ENCODE measurements at places on chromosomes 1 and 21.
A peak's percentile ranks its signal among the peaks of the same experiment; 100 is the strongest.

DNA sequence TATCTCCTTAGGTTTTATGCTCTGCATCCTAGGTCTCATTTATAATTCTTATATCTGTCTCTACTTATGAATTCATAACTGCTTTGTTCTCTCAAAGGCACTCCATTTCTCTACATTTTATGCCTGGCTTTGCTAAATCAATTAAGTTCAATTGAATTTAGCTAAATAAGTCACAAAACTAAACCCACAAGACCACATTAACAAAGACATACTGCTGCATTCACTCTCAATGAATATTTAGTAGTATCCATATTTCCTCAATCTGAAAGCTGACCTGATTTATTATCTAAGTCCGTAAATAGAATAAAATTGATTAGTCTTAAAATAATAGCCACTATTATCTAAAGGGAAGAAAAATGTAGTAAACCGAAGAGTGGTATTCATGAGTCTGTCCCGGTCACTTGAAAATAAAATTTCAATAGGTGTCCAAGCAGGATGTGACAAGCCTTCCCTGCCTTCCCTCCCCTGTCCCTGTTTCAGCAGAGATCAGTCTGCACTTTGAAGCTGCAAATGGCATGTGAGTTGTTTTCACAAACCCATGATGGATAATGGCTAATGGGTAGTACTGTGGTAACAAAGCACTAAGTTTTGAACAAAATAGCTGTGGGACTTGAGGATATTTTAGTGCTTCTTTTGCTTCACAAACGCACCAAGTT, 295.0 kb upstream of the NCAM2 start:
- no peak overlapping the region for H3K27ac ChIP-seq
- peaks cover 4% of the 10 kb centered on the region for H3K36me3 ChIP-seq
- peaks cover 16% of the 10 kb centered on the region for H3K4me1 ChIP-seq

- no peaks in the 10 kb centered on the region for H3K27me3 ChIP-seq
- peak overlapping the region; percentile 78 for H3K27ac ChIP-seq
- peak overlapping the region; percentile 73 for H3K4me3 ChIP-seq
- H3K4me1 ChIP-seq = peaks cover 46% of the 10 kb centered on the region
These were observed 34.9 kb downstream of the GPR3 start for GRCh38 chr1:27427329-27427728.

DNA sequence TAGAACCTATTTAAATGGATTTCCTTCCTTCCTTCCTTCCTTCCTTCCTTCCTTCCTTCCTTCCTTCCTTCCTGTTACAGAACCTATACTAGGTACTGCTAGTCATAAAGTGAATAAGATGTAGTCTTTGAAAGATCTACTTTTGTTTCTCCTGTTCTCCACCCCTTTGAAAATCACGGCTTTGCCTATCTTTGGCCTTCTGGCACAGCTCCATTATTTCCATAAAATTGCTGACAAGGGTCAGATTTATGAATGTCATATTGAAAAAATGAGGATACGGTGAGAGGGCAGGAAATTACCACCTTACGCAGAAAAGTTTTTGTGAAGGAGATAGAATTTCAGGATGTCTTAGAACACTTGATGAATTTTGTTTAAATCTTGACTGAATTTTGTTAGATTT, 18.1 kb upstream of the HMCN1 start:
- H3K4me3 ChIP-seq = no peak overlapping the region
- peaks cover 4% of the 10 kb centered on the region for H3K27me3 ChIP-seq
- no peaks in the 10 kb centered on the region for H3K36me3 ChIP-seq
- DNase-seq = no peak

DNA sequence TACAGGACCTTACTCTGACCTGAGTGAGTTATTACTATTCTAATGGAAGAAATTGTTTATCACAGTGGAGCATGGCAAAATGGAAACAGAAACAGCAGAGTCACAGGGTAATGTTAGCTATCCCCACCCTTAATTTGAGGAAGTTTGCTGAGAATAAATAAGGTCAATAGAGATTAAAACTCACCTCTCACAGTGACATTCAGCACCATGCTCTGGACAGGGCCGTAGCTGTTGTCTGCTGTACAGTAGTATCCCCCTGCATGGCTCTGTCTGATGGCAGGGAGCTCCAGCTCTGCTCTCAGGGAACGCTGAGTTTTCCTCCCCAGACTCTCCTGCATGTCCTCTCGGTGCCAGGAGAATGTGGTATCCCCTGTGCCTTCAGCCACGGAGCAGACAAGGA, 11.9 kb downstream of the FCRL4 start:
- no peaks in the 10 kb centered on the region for H3K4me1 ChIP-seq
- H3K4me3 ChIP-seq = no peak overlapping the region
- no peak for DNase-seq
- no peak overlapping the region for H3K27ac ChIP-seq

GRCh38 chr1:183633676-183634343, 1.8 kb downstream of the ARPC5 start:
- H3K27me3 ChIP-seq = peaks cover 19% of the 10 kb centered on the region
- peak overlapping the region; percentile 82 for H3K27ac ChIP-seq
- peak overlapping the region; percentile 99 for H3K4me3 ChIP-seq
- no peak for DNase-seq
- peaks cover 17% of the 10 kb centered on the region for H3K36me3 ChIP-seq
- peaks cover 34% of the 10 kb centered on the region for H3K4me1 ChIP-seq

DNA sequence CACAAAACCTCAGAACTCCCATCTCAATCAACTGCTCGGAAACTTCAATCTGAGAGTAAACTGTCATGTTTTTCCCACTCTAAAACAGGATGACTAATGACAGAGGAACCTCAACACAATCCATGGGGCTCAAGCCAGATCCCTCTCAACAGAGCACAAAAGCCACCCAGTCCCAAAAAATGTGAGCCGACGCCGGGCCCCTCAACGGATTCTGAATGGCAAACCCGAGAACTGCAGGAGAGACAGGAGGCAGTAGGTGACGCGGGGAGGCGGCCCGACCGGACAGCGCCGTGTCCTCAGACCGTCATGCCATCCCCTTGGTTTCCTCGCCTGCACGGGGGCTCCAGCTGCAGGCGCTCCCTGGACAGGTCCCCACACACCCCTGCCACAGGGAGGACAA, 53.4 kb downstream of the SSBP3 start:
- DNase-seq = no peak
- peaks cover 9% of the 10 kb centered on the region for H3K36me3 ChIP-seq
- H3K27ac ChIP-seq = no peak overlapping the region
- H3K4me3 ChIP-seq = no peak overlapping the region
- no peaks in the 10 kb centered on the region for H3K27me3 ChIP-seq

DNA sequence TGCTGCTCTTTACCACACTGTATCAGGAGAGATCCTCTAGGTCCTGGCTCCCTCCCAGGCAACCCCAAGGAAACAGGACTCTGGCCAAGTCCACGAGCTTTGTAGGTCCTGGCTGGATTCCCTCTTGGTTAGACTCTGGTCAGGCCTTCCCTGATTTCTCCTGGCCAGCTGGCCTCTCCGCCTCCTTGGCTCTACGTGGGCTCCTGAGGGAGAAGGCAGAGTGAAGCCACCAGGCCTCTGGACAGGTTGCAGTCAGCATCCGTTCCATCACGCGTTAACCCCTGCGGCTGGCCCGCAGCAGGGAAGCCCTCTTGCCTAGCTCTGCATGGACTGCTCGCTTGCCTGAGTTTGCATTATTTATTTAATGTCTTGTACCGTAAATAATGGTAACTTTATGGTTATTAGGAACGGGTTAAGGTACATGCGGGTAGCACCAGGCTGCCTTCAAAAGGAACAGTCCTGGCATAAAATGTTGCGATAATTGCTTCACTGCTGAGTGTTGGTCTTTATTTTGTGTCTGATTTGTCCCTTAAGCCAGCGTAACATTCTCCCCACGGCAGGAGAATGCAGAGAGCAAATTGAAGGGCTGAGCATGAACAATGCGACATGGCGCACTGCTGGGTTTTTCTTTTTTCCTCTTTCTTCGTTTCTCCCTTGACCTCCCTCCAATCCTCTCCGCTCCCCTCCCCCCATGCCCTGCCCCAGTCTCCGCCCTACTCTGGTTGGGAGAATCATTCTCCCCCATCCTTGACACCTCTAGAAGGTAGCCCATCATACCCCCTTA, 100.3 kb downstream of the RNF220 start:
- peaks cover 32% of the 10 kb centered on the region for H3K27me3 ChIP-seq
- H3K36me3 ChIP-seq = no peaks in the 10 kb centered on the region
- DNase-seq = no peak
- no peak overlapping the region for H3K27ac ChIP-seq
- peaks cover 37% of the 10 kb centered on the region for H3K4me1 ChIP-seq

GRCh38 chr1:110338309-110338885, 780 bp upstream of the RBM15 start:
- DNase-seq = peak; percentile 94
- no peaks in the 10 kb centered on the region for H3K27me3 ChIP-seq
- H3K4me1 ChIP-seq = peaks cover 29% of the 10 kb centered on the region
- no peak overlapping the region for H3K27ac ChIP-seq
- no peak overlapping the region for H3K4me3 ChIP-seq
- peaks cover 15% of the 10 kb centered on the region for H3K36me3 ChIP-seq

DNA sequence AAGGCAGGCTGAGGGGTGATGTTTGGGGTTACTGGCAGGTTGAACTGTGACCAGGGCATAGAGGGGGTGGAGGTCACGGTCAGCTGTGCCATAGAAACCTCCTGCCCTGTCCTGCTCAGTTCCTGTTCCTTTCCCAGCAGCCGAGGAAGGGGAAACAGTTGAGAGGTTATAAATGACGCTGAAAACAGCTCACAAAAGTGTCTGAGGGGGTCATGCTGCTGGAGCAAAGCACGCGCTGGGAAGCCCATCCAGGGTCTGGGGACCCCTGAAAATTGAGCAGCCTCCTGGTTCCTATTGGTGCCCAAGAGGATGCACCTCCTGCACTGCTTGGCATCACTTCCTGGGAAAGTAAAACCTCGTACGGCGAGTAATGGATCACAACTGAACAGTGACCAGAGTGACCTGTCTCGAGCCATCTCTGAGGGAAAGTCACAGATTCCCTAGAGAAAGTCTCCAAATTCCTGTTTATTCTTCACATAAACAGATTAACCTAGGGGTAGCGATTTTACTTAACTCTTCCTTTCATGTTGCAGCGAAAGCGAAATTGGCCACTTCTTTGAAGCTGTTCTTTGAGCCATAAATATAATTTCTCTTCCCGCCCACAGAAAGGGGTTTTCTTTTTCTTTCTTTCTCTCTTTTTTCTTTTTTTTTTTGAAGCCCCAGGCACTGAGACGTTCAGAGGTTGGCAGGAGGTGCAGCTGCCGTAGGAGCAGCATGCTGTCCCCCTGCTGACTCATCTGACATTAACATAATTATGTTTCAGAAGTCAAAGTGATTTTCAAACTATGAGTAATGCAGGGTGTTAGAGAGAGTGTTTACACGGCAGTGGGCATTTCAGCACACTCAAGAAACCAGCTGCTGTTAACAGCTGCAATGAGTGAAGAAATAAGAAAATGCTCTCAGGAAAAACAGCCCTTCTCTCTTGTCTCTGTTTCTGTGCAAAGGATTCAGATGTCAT, 41.8 kb upstream of the ATF3 start:
- H3K4me3 ChIP-seq = peak overlapping the region; percentile 87
- peaks cover 23% of the 10 kb centered on the region for H3K4me1 ChIP-seq
- no peaks in the 10 kb centered on the region for H3K27me3 ChIP-seq
- H3K27ac ChIP-seq = peak overlapping the region; percentile 94

GRCh38 chr1:181344091-181344490, 139.2 kb upstream of the CACNA1E start:
- H3K4me1 ChIP-seq = no peaks in the 10 kb centered on the region
- H3K27me3 ChIP-seq = peaks cover 50% of the 10 kb centered on the region
- no peaks in the 10 kb centered on the region for H3K36me3 ChIP-seq
- DNase-seq = no peak
- H3K4me3 ChIP-seq = no peak overlapping the region
- no peak overlapping the region for H3K27ac ChIP-seq

- H3K4me1 ChIP-seq = no peaks in the 10 kb centered on the region
- H3K27me3 ChIP-seq = no peaks in the 10 kb centered on the region
- DNase-seq = no peak
- H3K36me3 ChIP-seq = no peaks in the 10 kb centered on the region
- no peak overlapping the region for H3K4me3 ChIP-seq
These were observed 1359.1 kb upstream of the ADGRL2 start for GRCh38 chr1:80441664-80442063.

DNA sequence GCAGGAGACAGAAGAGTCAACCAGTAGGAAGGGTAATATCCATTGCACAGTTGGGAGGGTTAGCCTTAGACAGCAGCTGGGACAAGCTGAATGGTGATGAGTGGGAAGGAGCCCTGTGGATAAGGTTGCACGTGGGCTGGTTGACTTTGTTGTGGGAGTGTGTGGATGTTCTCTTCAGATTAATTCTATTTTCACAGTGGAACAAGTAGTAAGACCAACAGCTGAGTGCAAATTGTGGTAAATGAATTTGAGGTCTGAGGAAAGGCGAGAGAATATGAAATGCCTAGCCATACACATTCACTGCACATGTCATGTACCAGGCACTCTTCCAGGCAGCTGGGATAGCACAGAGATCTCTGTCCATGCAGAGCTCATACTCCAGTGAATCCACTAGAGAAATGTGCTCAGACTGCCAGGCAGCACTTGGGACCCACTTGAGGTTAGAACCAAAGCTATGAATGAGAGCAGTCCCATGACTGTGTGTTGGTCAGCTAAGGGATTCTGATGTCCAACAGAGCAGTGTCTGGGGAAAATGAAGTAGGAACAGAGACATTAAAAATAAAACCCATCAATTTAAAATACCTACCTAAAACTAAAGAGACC, 25.2 kb upstream of the VTCN1 start:
- H3K27me3 ChIP-seq = no peaks in the 10 kb centered on the region
- no peaks in the 10 kb centered on the region for H3K36me3 ChIP-seq
- peaks cover 12% of the 10 kb centered on the region for H3K4me1 ChIP-seq

- DNase-seq = no peak
- H3K36me3 ChIP-seq = no peaks in the 10 kb centered on the region
- H3K27me3 ChIP-seq = no peaks in the 10 kb centered on the region
- no peaks in the 10 kb centered on the region for H3K4me1 ChIP-seq
- H3K27ac ChIP-seq = no peak overlapping the region
- H3K4me3 ChIP-seq = no peak overlapping the region
These were observed 705.3 kb upstream of the CHRM3 start for GRCh38 chr1:238681021-238681420.

DNA sequence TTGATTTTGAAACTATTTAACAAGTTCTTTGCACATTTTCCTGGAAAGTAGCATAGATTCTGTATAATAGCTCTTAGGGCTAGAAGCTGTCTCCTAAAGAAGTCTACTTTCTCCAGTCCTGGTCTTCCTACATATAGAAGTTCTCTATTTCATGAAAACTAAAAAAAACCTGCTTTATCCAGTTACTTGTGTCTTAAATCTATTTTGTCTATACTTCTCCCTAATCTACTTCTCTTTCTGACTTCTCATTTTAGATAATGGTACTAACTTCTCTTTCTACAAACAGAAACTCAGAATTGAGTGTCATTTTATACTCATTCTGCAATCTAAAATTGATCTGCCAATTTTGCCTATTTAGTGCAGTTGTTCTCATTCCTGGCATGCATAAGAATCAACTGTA, 28.7 kb downstream of the PDE4B start:
- no peak overlapping the region for H3K4me3 ChIP-seq
- no peaks in the 10 kb centered on the region for H3K4me1 ChIP-seq
- DNase-seq = no peak

- H3K36me3 ChIP-seq = peaks cover 22% of the 10 kb centered on the region
- H3K4me1 ChIP-seq = peaks cover 15% of the 10 kb centered on the region
- no peak for DNase-seq
- H3K27me3 ChIP-seq = no peaks in the 10 kb centered on the region
These were observed 600.5 kb downstream of the USP25 start for GRCh38 chr21:16330082-16330907.

- no peaks in the 10 kb centered on the region for H3K36me3 ChIP-seq
- H3K27ac ChIP-seq = no peak overlapping the region
- H3K4me1 ChIP-seq = no peaks in the 10 kb centered on the region
- no peak for DNase-seq
These were observed 26.1 kb downstream of the METTL13 start for GRCh38 chr1:171807556-171807955.

GRCh38 chr1:27760426-27760825, 12.6 kb upstream of the STX12 start:
- H3K4me1 ChIP-seq = no peaks in the 10 kb centered on the region
- no peak overlapping the region for H3K4me3 ChIP-seq
- H3K36me3 ChIP-seq = peaks cover 14% of the 10 kb centered on the region
- no peak for DNase-seq
